NCI-H1694 (cell line): ENCODE measurements at places on chromosomes 5 and 9.
A peak's percentile ranks its signal among the peaks of the same experiment; 100 is the strongest.

DNA sequence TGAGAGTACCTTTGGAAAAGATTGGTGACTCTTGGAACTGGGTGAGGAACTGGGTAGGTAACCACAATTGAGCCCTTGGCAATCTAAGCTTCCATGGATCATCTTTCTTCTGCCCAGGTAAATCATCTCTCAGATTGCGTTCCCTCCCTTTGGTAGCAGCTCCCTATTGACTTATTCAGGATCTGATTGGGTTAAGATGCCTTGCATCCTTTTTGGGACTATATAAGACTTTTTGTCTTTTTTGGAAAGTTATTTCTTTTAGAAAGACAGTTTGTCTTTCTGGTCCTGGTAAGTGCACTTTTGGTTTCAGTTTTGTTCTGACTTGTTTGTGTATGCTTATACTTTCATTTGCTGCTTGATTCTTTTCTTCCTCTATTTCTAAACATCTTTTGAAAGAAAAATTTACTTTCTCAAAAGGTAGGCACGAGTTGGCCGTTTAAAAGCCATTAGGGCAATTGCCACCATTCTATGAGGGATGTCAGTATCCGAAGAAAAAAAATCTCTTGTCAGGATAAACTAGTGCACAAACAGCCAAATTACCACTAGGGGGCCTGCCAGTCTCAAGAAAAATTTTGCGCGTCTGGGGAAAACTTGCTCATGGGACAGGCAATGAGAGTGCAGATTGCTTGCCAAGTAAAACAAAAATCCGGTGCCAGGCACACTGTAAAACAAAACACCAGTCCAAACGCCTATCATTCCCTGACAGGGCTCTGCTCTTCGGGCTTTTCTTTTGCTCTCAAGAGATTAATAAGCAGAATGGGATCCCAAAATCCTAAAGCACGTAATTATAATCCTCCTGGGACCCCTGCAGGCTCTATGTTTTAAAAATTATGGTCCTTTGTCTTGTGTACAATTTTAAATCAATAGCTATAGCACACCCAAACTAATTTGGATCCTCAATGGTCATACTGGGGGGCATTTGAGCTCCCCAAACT lies 12.8 kb downstream of the OR1J1 start:
- DNase-seq, result peak; percentile 36

DNA sequence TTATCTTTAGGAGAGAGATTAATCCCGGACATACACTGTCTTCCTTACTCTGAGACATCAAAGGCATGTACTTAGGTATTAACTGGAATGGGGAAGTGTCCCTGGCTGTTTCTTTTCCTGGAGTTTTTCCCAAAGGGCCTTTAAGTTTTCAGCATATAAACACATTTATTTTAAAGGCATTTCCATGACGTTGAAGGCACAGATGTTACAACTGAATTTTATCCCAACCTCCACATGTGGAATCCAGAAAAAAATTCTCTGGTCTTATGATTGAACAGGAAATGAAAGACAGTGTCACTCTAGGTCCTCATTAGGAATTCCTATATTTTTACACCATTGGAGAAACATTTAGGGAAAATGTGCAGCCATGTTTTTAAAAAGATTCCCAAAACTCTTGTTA lies 41.6 kb upstream of the SHOC1 start:
- no peak for DNase-seq

- no peak for DNase-seq
Observed at GRCh38 chr5:59115345-59115744, 532.5 kb downstream of the RAB3C start.

GRCh38 chr9:1415146-1415545 lies 365.0 kb downstream of the DMRT2 start:
- DNase-seq, result no peak

DNA sequence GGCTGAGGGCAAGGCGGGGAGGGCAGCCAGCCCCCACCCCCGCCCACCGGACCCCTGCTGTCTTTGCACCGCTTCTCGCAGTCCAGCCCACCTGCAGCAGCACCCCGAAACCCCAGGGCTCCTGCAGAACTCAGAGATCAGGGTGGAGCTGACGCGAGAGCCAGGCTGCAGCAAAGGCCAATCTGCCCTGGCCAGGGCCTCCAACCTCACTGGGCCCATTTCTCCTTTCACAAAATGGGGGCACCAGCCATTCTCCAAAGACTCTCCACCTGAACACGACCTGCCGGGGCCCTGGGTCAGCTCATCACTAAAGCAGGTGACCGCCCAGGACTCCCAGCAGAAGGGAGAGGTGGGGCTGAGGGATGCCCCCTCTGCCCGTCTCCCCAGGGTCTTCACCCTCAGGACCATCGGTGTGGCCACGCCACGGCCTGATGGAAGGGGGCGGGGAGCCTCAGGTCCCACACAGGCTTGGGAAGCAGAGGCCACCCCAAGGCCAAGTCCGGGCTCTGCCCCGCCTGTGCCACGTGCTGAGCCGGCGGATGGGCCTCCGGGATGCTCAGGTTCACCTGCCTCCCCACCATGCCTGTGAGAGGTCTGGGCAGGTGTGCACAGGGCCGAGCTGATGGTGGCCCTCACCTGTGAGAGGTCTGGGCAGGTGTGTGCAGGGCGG lies 13.1 kb downstream of the NACC2 start:
- DNase-seq, result no peak

- DNase-seq, result no peak
Observed at GRCh38 chr9:129276486-129277230, 98.6 kb upstream of the IER5L start.

- DNase-seq, result no peak
Observed at GRCh38 chr9:7944572-7944971, 145.0 kb upstream of the DMAC1 start.

DNA sequence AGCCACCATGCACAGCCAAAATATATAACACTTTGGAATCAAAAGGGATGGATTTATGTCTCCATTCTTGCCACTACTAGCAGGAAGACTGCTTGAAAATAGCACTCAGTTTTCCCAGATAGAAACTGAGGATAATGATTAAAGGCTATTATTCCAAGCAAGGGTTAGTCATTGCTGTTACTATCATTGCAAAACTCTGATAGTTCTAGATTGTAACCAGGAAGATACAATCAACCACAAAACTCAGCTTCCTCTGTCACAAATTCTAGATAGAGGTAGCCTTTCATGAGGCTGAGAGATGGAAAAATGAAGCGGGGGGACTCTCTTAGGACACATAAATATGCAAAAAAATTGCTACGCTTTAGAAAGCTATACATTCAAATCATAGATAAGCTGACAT lies 3.1 kb downstream of the ANXA1 start:
- no peak for DNase-seq

- DNase-seq, result no peak
Observed at GRCh38 chr9:7123743-7124142, 366.0 kb downstream of the KDM4C start.

- DNase-seq, result no peak
Observed at GRCh38 chr9:112038017-112038408, 137.1 kb downstream of the SUSD1 start.

DNA sequence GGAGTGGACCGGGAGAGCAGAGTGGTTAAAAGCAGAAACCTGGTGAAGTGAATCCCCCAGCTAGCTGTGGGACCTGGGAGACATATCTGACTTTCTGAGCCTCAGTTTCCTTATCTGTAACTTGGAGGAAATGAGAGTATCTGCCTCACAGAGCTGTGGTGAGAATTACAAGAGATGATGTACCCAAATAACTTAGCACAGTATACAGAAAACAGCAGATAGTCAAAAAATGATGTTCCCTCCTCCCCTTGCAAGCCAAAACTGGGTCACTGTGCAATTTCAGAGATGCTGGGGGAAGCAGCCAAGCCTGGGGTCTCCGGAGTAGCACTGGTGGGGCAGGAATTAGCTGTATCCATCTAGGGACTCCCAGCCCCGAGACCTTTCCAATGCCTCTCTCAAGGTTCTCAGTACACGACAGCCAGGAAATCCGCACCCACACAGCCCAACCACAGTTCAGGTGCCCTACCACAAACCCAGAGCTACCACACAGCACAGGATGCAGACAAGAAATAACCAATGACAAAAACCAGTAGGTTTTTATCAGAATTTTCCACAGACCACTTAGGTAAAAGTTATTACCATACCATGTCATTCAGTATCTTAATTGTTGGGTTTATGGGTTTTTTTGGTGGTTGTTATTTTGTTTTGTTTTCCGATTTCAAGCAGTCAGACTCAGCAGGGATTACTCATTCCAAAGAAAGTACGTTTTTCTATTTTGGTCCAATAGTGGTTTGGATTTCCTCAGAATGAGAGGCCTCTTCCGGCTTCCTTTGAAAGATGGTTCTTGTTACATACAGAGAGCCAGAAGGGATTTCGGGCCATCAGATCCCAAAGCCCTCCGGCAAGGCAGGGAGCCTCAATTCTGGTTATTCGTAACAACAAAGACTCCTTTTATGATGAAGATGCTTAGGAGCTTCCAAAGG lies 4.9 kb upstream of the HRH2 start:
- no peak for DNase-seq

- no peak for DNase-seq
Observed at GRCh38 chr9:100346836-100347235, 5.9 kb downstream of the TEX10 start.

GRCh38 chr5:15669826-15670225 lies 169.8 kb downstream of the FBXL7 start:
- DNase-seq, result no peak

- no peak for DNase-seq
Observed at GRCh38 chr5:61205013-61205412, 42.7 kb upstream of the SMIM15 start.

DNA sequence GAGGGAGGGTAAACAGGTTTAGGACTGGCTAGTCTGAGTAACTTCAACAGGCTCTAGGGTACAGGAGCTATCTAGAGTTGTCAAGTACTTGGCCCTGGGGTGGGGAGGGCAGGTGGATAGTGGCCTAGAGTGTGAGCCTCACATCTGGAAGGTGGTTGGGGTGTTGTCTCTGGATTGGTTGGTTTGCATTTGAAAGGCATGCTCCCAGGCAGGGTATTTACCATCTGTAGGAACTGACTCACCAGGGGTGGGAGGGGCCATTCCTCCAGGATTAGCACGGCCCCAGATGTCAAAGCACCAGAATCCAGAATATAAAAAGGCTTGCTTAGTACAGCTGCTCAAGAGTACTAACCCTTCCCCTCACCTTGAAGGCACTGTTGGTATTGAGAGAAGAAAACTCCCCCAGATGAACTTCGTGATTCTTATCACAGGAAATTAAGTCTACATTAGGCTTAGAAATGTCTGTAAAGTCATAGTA lies 193.3 kb downstream of the NTRK2 start:
- DNase-seq, result no peak
